ENCODE measurements at places on chromosomes 6 and 20. TPM values are rescaled to one million over a fixed set of nuclear protein-coding genes. Genes with fewer than 3 reads are reported as not detected.

- DNase-seq: no peak
Observed at GRCh38 chr6:132995432-132995831, 181.1 kb downstream of the RPS12 start.

- DNase-seq: no peak
Observed at GRCh38 chr6:124539096-124539495, 423.1 kb upstream of the RNF217 start.

DNA sequence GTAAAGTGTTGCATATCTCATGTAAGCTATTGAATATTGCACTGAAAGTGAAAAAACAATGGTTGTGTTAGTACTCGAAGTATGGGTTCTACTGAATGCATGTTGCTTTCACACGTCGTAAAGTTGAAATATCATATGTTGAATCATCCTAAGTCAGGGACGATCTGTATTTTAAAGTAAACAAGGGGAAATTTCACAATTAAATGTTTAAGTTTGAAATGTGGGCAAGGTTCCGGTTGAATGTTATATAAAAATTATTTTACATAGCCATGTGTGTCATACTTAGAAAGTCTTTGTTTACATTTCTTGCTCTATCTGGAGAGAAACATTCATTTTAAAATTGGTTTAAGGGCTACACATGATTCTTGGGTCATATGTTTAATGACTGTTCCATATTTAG is 76.8 kb downstream of the AKAP7 start:
- DNase-seq: no peak

DNA sequence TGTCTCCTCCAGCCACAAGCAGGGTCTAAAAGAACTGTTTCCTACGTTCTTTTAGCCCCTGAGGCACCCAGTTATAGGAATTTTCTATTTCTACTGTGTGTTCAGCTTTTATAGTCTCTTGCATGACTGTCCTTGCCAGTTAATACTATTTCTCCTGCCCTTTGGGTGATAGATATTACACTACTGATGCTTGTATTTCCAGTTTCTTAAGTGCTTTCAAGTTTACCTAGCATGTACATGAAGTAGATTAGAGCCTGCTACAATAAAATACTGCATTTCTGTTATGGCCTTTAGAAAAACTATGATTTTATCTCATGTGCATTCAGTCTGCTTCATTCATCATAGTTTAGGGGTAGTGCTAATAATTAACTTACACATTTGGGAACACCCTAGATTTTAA is 89.6 kb downstream of the FOXO3 start:
- DNase-seq: no peak

Gene SUMO4
- not detected for polyA plus RNA-seq

Gene CST7
- polyA plus RNA-seq: not detected

Gene ASCC3
- 17.4 TPM for polyA plus RNA-seq

Gene CST2
- not detected for polyA plus RNA-seq
